Hematopoietic multipotent progenitor cell treated with erythropoietin and hydrocortisone succinate and interleukin-3 and kit ligand, for 4 days (in vitro differentiated cells): ENCODE measurements at places on chromosomes 6 and 20.

- DNase-seq: no peak
Measured at GRCh38 chr6:130529569-130530149, 163.8 kb downstream of the TMEM200A start.

- peak; percentile 43 for DNase-seq
Measured at GRCh38 chr6:88119769-88120168, 46.4 kb downstream of the CNR1 start.

- peak; percentile 65 for DNase-seq
Measured at GRCh38 chr6:107704347-107705013, 119.6 kb downstream of the SCML4 start.

DNA sequence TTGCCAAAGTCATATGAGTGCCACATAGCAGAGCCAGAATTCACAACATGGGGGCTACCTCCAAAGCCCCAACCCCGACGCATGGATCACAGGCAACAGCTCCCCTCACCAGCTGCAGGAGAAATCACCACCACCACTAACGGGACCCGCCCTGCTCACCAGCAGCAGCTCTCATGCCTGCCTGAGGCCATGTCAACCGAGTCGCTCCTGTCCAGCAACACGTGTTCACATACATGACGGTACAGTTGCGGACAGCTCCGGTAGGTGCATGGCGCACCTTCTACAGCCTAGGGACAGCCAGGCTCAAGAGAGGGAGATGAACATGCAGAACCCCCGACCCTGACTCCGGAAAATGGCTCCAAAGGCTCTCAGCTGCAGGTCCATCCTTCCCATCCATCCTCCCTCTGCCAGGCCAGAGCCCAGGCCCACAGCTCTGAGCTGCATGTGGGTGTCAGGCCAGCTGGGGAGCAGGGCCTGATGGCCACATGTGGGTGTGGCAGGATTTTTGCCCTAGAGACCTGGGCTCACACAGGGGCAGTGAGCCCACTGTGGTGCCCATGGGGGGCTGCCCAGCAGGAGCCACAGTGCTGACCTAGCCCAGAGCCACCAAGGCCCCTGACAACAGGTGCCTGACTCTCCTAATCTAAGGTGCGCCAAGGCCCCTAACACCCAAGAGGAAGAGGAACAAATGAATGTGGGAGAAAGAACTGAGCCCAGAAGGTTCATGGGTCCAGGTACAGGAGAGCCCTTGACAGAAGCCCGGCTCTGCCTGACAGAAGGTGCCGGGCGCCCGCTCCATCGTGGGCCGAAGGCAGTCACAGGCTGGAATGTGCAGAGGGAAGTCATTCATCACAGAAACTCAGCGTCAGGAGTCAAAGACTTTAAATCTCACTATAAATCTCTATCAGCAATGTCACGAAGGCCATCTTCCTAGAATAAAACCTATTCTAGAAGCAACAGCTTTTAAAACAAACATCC is 10.5 kb downstream of the RPS6KA2 start:
- no peak for DNase-seq

DNA sequence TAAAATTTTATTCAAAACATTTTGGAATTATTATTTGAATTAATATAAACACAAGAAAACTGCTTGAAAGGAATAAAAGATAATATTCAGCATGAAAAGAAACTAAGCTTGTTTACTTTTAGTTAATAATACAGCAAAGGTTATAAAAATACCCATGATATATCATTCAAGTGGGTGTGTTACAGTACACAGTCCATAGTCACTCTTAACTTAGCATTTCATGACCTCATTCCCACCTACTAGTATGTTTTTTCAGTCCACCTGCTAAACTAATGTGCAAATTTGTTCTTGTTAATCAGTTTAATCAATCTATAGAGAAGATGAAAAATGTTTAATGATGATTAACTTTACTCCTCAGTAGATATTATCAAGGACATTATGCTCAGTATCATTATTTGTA is 841.4 kb upstream of the EPHA7 start:
- DNase-seq: no peak

GRCh38 chr6:46054516-46054915 is 38.9 kb upstream of the CLIC5 start:
- DNase-seq: no peak

DNA sequence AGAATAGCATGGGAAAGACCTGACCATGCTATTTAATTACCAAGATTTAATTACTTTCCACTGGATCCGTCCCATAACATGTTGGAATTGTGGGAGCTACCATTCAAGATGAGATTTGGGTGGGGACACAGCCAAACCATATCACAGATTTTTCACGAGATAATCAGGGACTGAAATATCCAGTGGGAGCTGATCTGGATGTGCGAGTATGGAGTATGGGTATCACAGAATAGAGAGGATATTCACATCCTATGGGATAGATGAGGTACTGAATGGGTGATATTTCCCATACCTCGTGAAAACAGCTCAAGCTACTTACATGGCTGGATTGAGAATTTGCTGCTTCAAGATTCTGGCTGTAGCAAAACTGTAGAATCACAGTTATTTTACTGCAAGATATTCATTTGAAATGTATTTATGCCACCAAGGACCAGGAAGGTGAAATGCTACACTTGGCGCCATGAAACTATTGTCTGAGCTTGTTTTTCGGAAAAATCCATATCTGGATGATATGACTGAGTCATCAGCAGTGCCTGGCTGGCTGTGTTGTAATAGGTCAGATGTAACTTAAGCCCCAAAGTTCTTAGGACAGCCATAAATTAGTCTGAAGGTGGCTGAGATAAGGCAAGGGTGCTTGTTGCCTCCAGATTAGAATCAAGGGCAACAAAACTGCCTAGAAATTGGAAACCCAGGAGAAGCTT is 29.8 kb downstream of the KCNS1 start:
- DNase-seq: no peak

GRCh38 chr6:33905071-33905609 is 101.3 kb upstream of the MLN start:
- peak; percentile 83 for DNase-seq

DNA sequence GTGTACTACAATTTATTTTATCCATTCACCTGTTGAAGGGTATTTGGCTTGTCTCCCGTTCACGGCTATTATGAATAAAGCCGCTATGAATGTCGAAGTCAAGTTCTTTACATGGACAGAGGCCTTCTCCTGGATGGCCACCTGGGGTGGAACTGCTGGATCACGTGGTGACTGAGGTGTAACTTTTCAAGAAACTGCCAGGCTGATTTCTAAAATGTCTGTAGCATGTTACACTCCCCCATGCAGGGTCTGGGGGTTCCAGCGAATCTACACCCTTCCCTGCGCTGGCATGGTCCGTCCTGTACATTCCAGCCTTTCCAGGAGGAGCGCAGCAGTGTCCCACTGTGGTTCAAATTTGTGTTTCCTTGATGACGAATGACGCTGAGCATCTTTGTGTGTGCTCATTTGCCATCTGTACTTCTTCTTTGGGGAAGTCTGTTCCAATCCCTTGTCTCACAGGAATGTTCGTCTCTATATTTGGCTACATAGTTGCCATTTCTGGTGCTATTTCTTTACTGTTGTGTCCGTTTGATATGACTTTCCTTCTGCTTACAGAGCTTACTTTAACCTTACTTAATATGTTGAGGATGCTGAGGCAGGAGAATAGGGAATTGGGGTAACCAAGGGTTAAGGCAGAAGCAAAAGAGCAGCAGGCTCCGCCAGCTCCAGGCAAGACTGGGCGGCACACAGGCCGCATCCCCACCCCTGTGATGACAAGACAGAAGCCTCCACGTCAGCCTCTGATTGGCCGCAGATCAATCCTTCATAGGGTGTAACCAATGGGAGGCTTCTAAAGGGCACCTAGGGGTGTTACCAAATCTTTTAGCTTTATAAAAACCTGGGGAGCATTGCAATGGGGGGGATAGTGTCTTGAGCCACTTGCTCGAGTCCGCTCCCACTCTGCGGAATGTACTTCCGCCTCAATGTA is 106.6 kb downstream of the TAF4 start:
- peak; percentile 21 for DNase-seq

GRCh38 chr6:134503585-134504281 is 185.8 kb upstream of the SGK1 start:
- no peak for DNase-seq

DNA sequence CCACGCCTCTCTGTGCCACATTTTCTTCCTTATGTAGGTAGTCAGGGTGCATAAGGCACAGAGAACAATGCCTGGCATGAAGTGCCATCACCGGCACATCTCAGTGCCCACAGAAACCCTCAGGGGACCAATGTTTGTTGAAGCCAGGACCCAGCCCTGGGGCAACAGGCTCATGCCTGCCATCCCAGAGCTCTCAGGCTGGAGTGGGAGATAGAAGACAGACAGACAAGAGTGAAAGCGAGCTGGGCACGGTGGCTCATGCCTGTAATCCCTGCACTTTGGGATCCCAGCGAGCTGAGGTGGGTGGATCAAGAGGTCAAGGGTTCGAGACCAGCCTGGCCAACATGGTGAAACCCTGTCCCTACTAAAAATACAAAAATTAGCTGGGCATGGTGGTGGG is 13.5 kb downstream of the EFCAB8 start:
- no peak for DNase-seq

DNA sequence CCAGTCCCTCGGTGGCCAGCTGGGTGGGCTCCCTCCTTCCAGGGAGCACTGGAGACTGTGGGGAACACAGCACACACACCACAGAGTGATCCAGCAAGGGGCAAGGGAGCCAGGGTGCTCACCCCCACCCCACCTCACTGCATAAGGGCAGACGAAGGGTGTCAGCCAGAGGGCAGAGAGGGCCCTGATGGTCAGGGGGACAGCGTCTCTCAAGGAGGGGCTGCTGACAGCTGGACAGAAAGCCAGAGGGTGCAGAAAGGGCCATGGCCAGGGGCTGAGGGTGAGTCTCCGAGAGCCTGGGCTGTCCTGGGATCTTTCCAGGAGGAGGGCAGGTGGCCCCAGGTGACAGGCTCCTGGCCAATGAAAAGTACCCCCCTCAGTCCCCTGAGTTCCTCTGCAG is 73.4 kb upstream of the PMEPA1 start:
- DNase-seq: no peak
